Muscle of arm (tissue), 14 donors: ENCODE measurements at places on chromosomes 5 and 9. TPM values are rescaled to one million over a fixed set of nuclear protein-coding genes. Genes with fewer than 3 reads are reported as not detected.

DNA sequence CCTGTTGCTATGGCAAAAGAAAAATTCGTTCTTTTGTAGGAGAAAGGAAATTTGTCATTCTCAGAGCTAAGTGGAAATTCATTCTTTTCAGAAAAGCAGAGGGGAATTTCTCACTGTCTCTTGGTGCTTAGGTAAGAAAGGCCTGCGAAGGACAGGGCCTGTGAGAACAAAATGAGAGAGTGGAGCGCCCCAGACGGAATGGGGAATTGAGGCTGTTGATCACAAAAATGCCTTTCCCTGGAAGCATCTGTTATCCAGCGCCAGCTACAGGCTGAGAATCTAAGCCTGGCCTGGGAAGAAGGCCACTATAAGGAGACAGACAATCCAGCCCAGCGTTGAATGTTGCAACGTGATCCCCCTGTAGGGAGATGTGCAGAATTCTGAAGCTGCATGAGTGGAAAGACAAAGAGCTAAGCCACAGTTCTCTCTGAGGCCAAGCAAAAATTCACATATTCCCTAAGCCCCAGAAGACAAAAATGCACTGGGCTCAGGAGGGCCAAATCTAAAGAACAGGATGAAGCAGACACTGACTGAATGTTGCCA lies 44.8 kb upstream of the CLK4 start:
- no peak for DNase-seq

GRCh38 chr9:78982849-78983248 lies 588.9 kb upstream of the TLE4 start:
- DNase-seq: no peak

DNA sequence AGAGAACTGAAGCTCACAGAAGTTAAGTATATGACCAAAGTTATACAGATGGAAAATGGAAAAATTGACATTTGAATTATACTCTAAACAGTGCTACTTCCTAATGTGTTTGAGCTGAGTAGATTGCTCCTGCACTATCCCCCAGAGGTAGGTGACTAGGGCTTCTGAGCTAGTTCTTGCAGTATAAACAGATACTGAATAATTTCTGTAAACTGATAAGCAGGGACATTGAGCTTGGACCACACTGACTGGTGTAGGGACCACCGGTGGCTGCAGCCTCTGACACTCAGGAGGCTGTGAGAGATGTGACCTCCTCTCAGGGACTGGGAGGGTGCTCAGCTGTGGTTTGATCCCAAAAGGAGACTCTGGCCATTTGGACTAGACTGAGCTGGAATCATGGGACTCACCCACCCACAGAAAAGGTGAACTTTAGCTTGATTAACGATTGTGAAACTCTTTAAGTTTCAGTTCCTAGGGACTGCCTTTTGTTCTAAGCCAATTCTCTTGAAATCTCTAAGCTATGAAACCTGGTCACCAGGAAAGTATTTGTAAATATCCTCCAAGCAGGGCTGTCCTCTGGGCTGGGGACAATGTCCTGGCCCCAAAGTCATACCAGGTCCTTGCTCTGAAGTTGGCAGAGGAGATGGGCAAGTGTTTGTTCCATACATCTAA lies 291.5 kb downstream of the SEC61B start:
- DNase-seq: no peak

DNA sequence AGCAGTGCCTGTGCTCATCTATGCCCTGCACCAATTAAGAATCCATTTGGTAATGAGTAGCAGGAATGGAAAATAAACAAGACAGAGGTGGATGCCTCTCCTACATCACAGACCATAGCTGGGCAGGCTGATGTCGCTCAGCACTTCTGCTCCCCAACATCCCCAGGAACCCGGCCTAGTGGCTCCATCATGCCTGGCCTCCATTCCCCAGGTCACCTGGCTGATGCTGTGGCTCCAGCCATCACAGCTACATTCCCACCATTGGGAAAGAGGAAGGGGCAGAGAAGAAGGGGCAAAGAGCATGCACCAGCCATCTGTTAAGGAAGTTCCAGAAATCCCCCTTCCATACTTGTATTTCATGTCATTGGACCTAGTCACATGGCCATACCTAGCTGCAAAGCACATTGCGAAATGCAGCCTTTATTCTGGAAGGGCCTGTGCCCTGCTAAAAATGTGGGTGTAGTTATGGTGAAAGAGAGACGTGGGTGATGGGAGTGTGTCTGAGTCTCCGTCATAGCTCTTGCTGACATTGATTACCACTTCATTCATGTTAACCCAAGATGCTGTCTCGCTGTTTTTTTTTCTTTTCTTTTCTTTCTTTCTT lies 86.1 kb upstream of the ADAMTS2 start:
- no peak for DNase-seq

DNA sequence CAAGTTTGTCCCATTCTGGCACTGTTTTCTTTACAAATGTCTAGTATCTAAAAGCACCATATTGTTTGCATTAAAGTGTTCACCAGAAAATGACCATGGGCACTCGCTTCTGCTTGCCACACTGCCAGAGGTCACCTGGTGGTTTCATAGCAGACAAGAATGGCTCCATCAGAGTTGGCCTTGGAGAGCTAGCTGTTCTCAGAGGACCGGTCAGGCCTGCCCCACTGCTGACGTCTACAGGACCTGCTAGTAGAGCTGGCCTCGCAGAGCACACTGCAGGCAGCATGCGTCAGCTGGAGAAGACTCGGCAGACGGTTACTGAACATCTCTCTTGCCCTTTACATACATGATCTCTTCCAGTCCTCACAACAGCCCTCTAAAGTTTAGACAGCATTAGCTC lies 8.7 kb upstream of the TLX3 start:
- no peak for DNase-seq

GRCh38 chr5:37308793-37309192 lies 59.6 kb upstream of the CPLANE1 start:
- no peak for DNase-seq

Gene OBP2B
- polyA plus RNA-seq: not detected
